ENCODE measurements at places on chromosomes 12 and 14.

DNA sequence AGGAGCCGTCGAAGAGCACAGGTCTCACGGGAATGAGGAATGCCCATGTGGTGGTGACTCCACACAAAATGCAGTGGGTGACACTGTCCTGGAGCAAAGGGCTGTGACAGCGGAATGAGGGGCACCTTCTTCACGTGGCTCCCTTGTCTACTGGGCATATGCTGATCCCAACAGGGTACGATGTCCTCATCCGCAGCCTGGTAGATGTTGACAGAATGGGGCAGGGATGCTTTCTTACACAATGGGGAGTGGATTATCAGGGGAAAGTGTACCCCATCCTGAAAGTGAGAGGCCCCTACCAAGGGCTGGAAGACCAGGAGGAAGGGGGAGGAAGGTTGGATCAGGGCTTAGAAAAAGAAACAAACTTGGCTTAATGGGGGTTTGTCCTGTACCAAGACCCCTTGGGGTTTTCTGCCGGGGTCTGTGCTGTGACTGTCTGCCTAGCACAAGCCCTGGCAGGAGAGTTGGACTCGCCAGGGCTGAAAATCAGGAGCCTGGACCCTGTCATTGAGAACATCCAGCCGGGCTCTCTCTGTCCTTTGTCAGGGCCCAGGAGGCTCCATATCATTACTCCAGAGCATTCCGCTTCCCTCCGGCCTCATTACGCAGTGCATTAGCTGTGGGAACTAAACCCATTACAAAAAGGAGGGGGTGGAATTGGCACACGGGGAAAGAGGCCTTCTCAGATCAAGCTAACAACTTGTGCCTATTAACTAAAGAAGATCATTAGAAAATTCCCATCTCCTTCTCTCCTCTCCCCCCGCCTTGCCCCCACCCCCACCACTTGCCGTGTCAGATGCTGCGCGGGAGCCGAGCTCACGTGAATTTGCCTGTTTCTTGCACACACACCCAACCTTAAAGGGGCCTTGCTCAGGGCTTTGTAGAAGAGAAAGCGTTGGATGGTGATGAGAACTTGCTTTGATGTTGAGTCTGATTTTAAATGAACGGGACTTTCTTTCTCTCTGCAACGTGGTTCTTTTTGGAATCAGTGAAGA, 171.8 kb upstream of the PARP11 start:
- no peak for DNase-seq

DNA sequence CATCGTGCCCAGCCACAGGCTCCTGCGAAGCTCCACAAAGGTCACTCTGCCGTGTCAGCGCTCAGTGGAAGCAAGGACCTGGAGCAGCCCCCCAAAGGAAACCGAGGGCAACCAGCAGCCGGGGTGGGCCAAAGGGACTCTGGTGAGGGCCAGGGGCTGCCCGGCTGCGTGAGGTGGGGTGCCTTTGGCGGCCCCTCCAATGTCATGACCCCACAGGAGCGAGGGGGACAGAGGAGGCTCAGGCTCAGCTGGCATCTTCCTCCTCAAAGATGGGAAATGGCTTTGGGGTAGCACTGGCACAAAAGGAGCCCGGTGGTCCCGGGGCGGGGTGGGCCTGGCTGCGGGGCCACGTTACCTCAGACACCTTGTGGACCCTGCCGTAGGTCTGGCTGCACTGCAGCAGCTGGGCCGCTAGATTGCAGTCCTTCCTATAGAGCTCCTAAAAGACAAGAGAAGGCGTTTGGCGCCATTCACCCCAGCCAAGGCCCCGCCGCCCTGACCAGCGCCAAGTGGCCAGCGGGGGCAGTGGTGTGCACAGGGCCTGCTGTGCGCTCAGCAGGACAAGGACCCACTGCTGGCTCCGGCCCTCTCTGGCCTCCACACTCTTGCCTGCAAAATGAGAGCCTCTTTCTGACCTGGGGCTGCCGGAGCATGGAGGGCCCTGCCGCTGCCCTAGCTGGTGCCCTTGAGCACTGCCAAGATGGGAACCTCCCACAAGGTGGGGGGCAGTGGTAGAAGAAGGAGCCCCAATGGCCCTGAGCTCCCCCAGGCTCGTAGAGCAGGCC, 46.9 kb downstream of the BEGAIN start:
- DNase-seq: no peak

GRCh38 chr12:57456737-57457490, 1.8 kb downstream of the INHBE start:
- DNase-seq: no peak

GRCh38 chr14:35938770-35939169, 112.6 kb downstream of the BRMS1L start:
- DNase-seq: no peak

- peak; percentile 76 for DNase-seq
These were observed 32.5 kb downstream of the MMP17 start for GRCh38 chr12:131860472-131861260.

DNA sequence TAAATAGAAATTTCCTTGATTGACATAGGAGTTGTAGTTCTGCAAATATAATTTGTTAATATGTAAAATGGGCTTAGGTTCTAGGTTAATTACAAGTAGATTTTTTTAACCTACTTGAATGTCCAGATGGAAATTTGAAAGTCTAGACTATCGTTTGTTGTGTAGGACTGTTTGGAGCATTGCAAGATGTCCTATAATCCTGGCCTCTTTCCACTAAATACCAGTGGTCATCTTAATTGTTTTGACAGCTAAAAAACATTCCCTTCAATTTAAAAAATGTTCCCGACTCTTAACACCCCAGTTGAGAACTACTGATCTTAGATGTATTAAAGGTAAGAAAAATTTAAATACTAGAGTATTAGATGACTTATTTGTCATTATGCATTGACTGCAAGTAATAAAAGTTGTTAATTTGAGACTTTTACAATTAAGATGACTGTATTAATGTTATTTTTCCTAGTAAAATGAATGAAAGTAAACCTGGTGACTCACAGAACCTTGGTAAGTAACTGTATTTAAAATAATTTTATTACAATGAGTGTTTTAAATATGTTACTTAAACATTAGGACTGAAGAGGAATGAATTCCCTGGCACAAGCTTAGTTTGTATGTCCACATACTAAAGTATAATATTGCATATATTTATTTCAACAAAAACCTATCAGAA, 21.8 kb downstream of the G2E3 start:
- DNase-seq: no peak

All from NCI-H1048 (cell line).